ENCODE measurements at places on chromosomes 2 and 18.

DNA sequence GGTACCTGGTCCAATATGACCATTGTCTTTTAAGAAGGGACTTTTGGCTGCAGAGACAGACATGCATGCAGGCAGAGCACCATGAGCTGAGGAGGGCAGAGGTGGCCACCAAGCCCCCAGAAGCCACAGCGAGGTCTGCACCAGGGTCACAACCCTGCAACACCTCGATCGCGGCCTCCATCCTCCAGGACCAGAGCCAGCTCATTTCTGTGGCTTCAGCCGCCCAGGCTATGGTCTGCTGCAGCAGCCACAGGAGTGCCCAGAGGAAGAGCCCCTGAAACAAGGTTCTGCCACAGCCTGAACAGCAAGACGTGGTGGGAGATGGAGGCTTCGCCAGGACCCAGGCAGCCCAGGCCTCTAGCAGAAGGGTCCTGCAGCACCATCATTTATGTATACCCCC, 53.9 kb downstream of the ANKMY1 start:
- no peak for DNase-seq

DNA sequence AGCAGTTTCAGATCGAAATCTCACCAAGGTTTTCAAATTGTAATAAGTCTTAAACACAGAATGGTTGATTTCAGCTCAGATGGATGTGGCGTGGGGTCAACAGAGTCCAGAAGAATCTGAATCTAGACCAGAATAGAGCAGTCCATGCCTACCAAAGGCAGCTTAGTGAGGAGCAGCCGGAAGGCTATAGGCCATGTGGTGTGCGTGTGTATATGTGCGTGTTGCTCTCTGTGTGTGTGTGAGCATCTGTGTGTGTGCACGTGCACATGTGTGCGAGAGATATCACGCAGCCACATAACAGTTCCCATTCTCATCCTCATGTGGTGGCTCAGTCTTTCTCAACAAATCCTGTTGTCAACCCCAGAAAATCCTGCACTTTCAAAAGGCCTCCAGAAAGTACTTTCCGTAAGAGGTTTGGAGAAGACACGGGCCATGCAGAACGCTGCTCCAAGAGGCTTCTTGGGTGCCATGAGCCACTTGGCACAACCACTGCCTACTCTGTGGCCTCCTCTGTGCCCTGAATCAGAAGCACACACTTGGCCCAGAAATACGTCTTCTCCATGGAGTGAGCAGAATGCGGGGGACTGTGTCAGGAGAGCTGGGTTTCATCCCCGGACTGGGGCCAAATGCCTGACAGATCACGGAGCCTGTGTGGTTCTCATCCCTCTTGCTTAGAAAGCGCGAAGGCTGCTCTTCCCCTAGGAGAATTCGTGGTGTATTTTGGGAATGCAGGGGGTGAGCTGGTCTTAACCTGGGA, 67.3 kb downstream of the ACKR3 start:
- no peak for DNase-seq

DNA sequence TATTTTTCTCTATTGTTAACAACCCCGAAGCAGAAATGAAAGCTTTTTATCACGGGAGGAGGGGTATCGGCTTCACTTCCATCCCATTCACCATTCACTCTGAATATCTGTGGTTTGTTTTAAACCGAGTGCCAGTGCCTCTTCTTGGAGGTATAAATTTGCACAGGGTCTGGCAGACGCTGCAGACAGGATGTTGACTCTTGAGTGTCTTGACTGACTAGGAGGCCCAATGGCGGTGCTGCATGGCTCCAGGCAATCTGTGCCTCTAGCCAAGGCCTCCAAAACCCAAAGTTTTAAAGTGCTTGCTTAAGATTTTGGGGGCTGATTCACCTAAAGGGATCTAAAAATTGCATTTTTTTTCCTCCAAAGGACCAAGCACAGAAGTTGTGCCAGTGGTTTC, 183.8 kb downstream of the LTBP1 start:
- DNase-seq, result no peak

DNA sequence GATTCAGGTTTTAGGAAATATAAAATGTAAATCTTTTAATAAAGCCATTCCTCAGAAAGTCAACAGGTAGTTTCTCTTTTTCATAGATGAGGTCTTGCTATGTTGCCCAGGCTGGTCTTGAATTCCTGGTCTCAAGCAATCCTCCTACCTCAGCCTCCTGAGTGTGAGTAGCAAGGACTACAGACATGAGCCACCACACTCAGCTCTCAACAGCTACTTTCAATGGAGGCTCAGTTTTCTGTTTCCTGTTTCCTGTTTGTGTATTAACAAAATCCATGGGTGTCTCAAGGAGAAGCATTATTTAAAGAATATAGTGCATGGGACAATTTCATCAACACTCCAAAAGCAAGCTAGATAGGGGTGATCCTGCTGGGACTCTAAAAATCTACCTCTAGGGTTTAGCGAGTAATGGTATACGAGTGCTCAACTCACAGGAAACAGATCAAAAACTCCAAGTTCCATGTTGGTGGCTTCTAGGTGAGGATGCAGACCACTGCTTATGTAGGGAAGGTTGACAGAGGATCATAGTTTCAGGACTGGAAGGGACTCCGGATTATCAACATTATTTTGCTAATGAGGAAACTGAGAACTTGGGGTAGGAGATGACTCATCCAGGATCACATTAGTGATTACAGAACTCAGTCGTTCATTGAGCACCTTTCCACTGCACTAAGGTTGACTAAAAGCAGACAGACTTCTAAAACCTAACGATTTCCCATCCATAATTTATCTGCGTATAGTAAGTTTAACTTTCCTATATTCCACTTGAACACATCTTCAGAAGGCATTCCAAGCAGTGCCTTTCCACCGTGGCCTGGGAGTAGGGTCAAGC, 61.7 kb upstream of the WIPF1 start:
- DNase-seq, result no peak

GRCh38 chr18:49751427-49752094, 61.8 kb downstream of the ACAA2 start:
- no peak for DNase-seq

All from iPS DF 6.9 (cell line).